Left colon (tissue), 2 donors: ENCODE measurements at places on chromosomes 16 and 17. TPM values are rescaled to one million over a fixed set of nuclear protein-coding genes. Genes with fewer than 3 reads are reported as not detected.
A peak's percentile ranks its signal among the peaks of the same experiment; 100 is the strongest.

- DNase-seq, result peak; percentile 84
These were observed 14.7 kb downstream of the RABEP2 start for GRCh38 chr16:28910086-28911031.

DNA sequence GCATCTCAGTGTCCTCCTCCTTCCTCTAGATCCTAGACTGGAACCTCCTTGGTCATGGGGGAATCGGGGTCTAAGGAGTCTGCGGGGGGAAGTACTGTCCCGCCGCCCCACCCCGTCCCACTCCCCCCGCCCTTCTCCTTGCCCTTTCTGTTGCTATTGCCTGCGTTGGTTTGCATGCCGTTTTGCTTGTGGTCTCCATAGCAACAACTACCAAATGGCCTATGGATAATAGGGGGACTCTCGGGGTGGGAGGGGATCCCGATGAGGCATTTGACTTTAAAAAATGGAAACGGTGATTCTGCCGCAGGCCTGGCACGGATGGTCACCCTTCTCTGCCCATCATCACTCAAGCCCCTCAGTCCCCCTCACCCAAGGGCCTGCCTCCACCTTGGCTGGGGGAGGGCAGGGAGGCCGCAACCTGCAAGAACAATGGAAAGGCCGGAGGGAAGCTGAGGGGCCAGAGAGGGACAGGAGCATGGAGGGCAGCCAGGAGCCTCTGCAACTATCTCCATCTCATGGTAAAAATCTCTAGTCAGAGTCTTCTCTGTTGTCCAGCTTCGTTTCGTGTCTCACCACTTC is 231.4 kb upstream of the TNRC6C start:
- DNase-seq, result no peak

- DNase-seq, result no peak
These were observed 58.9 kb upstream of the CLEC3A start for GRCh38 chr16:77963185-77964044.

DNA sequence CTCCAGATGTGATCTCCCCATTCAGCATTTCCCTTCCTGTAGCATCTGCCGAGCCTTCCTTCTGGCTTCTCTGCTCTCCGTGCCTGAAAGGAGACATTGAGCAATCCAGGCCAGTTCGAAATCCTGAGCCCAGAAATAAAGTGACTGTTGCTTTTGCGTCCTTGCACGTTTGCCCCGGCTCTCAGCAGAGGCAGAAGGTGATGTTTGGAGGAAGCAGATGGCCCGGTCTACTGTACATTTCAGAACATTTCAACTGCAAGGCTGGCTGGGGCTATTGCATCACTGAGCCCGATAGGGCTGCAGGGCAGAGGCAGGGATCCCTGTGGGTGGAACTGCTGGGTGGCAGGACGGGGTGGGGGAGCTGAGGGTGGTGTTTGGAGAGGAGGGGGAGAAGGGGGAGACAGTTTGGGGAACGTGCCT is 29.4 kb downstream of the IRF8 start:
- DNase-seq, result no peak

GRCh38 chr16:27452569-27453493 is 50.9 kb downstream of the IL21R start:
- no peak for DNase-seq

DNA sequence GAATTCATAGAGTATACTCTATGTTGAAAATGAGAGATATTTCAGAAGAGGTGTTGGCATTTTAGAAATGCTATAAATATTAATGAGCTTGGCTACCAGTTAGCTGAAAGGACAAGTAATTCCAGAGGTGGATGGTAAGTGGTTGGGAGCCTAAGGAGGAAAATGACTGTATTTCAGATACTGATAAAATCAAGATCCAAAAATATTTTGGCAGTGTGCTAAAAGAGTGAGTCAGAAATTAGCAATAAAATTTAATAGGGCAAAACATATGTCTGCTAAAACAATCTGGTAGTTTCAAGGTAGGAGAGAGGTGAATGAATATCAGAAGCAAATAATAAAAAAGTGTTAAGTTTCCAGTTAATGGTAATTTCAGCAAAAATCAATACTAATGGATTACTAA is 1287.9 kb downstream of the CDH8 start:
- no peak for DNase-seq

DNA sequence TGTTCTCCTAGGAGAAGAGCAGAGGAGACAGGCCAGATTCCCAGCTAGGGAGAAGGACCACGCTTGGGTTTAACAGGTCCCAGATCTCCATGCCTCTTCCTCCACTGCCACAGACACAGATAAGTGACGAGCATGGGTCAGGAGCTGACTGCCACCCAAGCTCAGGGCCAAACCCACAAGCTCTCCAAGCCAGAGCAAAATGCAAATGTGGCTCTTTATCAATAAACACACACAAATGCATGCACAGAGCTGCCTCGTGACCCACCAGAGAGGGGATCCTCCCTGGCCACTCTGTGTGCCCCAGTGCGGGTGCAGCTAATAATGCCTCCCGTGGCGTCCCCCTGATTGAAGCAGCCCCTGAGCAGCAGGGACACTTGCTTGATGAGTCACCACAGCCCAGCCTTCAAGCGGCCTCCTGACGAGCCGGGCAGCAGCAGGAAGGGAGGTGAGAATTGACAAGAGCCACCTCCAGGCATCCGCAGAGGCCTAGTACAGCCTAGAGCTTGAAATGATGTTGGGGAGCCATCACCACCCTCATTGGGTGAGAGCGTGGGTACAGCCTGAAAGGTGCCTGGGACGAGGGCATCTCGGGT is 143.9 kb downstream of the CCDC182 start:
- DNase-seq, result no peak

GRCh38 chr16:22030087-22030812 is 22.3 kb downstream of the MOSMO start:
- DNase-seq, result no peak

- no peak for DNase-seq
These were observed 96.1 kb upstream of the SDK2 start for GRCh38 chr17:73740370-73740769.

DNA sequence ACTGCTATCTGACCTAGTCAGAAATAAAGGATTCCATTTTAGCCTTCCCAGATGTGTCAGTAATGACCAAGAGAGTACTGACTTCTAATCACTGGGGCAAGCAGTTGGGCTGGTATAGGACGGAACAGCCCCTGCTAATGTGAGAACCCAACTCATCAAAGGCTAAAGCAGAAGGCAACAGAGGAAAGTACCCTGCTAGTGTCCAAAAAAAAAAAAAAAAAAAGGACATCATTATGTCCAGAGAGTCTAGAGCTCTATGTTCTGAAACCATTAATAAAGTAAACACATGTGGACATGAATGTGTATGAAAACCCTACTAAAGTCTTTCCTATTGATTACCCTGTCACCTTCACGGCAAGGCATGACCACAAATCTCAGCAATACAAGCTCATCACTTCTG is 85.0 kb downstream of the CYTH1 start:
- DNase-seq, result no peak

- no peak for DNase-seq
These were observed 196.4 kb downstream of the CCDC182 start for GRCh38 chr17:57548421-57549410.

DNA sequence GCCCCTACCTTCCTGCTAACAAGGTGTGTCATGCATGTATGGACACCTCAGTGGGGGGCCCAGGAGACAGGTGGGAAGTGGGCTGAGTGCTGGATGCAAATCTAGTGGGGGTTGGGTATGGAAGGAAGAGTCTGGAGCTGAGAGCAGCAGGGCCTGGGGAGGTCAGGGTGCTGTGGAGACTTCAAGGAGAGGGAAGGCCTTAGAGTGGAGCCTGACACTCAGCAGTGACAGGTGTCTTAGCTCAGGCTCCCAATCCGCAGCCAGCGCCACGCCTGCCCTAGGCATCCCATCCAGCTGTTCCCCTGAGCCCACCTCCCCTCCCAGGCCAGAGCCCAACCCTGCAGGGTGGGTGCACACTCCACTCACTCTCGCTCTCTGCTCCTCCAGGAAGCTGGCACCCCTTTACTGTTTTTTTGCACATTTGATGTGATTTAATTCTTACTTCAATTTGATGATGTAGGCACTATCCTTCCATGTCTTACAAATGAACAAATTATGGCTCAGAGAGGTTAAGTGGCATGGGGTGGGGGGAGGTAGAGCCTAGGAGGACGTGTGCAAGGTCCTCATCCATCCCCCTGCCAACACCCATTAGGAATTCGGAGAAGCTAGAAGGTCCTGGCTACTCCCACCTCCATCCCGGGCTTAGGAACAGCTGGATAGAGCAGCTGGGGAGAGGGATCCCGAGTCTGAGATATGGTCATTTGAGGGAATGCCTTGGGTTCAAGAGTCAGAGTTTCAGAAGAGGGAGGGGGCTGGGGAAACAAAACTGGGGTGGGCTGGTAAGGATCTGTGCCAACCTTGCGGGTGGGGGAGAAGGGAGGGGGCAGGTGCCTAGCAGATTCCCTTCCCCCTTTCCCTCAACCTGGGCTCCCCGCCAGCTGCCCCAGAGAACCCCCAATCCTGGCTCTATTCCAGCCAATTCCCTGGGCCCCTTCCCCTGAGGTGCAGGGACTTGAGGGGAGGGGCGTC is 2.1 kb downstream of the FAM171A2 start:
- DNase-seq, result no peak

DNA sequence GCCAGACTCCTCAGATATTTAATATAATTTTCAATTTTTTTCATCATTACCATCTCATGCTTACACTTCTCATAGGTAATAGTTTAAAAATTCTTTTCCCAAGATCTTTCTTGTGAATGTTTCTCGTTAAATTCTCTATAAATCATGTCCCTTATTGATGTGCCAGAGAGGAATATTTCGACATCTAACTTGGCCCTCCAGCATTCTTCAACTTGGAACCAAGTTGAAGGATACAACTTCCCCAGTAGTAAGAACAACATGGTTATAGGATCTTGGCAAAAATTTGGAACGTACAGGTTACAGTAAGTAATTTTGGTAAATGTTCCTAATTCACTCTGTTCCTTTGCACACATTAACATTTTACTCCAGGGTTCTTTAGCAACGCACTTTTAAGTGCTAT is 731.8 kb downstream of the CDH11 start:
- no peak for DNase-seq

GRCh38 chr17:20223808-20224328 is 214.7 kb downstream of the SPECC1 start:
- DNase-seq, result no peak

GRCh38 chr17:76566988-76567431 is 18.6 kb downstream of the ST6GALNAC2 start:
- no peak for DNase-seq

- DNase-seq, result no peak
These were observed 131.7 kb downstream of the FOXL1 start for GRCh38 chr16:86709902-86710601.

- DNase-seq, result no peak
These were observed 40.2 kb downstream of the CPPED1 start for GRCh38 chr16:12763517-12763916.

DNA sequence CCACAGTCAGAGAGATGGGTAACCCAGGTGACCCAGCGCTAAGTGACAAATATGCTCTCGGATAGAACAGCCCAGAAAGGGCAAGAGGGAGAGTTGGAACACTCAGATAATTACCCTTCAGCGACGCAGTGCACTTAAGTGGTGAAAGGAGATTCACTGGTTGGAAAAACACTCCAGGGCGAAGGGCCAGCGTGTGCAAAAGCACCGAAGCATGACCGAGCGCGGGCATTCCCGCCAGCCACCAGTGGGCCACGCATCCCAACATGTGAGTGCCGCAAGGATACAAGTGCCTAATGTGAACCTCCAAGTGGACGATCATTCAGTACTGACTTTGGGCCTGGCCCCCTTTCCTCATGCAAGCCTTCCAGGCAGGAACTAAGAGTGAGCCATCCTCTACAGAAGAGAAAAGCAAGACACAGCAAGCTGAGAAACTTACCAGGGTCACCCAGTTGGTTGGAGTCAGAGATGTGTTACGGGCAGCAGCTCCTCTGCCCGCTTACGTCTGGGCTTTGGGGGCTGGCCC is 258.4 kb downstream of the C16orf95 start:
- no peak for DNase-seq

DNA sequence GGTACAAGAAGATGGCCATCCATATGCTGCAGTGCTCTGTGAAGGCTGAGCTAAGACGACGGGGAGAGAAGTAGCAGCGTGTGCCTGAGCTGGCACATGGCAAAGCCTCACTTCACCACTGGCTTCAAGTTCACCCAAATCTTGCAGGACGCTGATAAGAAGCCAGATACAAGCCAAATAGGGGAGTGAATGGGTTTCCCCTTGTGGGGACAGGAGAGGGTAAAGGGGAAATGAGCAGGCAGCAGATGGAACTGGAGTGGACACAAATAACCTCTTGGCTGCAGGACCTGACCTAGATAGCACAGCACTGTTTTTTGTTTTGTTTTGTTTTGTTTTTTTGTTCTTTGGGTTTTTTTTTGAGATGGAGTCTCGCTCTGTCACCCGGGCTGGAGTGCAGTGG is 21.0 kb upstream of the PITPNA start:
- no peak for DNase-seq

GRCh38 chr16:47644661-47645060 is 183.5 kb downstream of the PHKB start:
- DNase-seq, result no peak

GRCh38 chr17:76367642-76368041 is 13.9 kb upstream of the PRPSAP1 start:
- DNase-seq, result no peak

DNA sequence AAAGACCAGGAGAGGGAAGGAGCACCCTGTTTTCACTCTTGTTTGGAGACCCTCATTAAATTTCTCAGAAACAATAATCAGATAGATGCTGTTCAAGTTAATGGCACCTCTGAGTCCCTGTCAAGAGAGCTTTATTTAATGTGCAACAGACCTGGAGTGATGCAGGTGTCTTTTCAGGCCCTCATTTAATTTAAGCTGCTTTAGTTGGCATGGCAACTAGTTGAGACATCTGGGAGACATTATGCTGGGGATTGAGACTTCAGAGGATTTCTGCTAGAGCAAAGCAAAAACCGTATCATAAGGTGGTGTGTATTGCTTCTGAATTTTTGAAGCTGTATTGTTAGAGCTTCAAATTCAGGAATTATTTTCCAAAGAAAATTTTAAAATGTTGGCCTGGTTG is 108.5 kb downstream of the NLK start:
- no peak for DNase-seq

Gene MAP2K6
- total RNA-seq, result 58.4 TPM

Gene DNAH17
- not detected for total RNA-seq

Gene KRT31
- not detected for total RNA-seq

Gene NTN1
- 3.2 TPM for total RNA-seq

Gene SLC52A1
- total RNA-seq, result 2.5 TPM

Gene MATCAP1
- 21.9 TPM for total RNA-seq

Gene WFDC1
- total RNA-seq, result 12.3 TPM

Gene WNT9B
- total RNA-seq, result not detected

Gene PYY
- total RNA-seq, result 61.2 TPM

Gene NLRC3
- 1.4 TPM for total RNA-seq

Gene NPIPB9
- total RNA-seq, result 4.0 TPM
